ENCODE measurements at places on chromosomes 11 and 22. TPM values are rescaled to one million over a fixed set of nuclear protein-coding genes. Genes with fewer than 3 reads are reported as not detected.

- DNase-seq, result peak; percentile 62
These were observed 20.3 kb downstream of the CLPB start for GRCh38 chr11:72413914-72414628.

DNA sequence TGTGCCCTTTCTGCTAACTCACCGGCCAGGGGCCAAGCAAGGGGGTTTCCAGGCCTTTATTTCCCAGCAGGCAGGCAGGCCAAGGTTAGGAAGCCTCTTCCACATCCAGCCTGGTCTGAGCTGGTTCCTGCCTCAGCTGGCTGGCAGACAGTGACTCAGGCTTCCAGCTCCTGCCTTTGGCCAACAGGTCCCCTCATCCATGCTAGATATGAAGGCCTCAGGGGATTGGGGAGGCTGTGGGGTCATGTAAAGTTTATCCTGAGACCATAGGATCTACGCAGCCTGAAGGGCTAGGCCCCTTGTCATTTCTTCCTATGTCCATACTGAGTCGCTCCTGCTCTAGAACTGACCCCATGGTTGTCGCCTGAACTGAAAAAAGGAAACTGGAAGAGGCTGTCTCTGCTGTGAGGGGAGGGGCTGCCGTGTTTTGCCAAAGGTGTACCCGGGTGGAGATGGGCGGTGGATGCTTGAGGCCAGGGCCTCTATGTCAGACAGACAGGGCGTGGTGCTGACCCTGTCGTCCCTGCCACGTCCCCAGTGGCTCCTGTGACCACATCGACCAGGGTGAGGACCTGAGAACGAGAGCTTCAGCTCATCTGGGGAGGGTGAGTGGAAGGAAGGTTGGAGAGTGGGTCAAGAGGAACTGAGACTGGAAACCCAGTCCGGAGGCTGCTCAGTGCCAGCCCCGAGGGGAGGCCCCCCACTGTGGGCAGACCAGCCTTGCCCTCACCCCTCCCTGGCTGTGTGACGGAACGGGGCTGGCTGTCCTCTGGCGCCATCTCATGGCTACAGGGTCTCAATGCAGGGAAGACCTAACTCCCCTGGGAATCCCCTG, 17.0 kb downstream of the P2RY6 start:
- peak; percentile 80 for DNase-seq

DNA sequence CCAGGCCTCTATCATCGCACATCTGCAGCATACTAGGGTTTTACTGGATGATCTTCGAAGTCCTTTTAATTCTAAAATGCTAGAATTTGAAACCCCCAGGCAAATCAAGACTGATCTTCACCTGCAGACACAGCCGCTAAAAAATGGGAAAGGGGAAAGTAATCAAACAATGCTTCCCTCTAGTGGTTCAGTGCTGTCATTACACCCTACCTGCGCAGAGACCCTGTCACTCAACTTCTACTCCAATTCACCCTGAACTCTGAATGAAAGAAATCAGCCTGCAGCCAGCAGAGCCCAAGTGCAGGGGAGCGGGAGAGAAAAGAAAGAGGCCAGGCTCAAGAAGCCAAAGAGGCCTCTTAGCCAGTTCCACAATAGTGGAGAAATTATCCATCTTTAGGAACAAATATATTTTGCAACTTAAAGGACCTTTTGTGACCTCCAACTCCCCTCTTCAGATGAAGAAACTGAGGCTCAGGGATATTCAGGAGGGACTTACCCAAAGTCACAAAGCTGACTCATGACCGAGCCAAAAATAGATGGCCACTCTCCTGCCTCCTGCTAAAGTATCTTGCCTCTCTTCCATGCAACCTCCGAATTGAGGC, 33.0 kb downstream of the SERGEF start:
- DNase-seq, result peak; percentile 26

DNA sequence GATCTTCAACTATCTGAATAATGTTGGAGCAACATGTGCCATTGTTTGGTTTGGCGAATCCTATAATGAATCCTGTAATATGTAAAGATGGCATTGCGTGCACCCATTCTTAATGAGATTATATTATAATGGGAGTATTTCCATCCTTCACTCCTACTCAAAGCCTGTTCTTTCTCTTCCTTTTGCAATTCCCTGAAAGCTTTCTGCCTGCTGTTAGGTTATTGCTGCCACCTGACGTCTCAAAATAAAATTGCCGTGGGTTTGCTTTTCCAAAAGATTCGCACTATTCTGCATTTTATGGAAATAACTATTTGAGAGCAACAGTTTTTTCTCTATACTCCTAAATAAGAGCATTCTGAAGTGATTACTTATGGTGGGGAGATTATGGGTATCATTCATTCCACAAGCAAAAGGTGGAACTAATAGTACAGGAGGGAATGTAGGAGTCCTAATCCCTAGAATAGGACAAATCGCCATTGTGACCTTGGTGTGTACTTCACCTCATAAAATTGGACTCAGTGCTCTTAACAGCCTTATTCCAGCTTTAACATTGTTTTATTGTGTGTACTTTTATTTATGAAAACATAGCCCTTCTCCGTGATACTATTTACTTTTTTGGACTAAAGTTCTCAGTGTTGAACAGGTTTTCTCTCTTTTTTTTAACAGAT, 69.6 kb upstream of the ALKBH3 start:
- DNase-seq, result no peak

- no peak for DNase-seq
These were observed 17.8 kb downstream of the RAB6A start for GRCh38 chr11:73743045-73743444.

DNA sequence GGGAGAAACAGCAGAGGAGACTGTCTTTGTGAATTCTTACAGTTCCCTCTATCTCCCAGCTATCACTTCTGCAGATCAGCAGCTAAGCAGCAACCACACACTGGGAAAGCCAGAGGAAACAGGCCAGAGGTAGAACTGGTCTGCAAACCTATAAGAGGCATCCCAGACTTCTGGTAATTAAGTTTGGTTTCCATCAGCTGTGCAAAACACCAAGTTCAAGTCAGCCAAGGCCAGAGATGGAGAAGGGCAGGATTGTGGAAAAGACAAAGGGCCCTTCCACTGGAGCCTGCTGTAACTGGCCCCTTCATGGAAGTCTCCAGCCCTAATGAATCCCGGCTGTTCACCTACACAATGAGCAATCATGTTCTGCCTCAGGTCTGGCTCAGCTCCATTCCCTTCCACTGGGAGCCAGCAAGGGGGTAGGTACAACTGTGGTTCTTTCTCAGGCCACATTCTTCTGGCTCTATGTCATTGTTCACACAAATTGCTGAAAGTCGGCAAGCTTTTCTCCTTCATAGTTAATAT, 4.6 kb upstream of the PAMR1 start:
- DNase-seq, result no peak

DNA sequence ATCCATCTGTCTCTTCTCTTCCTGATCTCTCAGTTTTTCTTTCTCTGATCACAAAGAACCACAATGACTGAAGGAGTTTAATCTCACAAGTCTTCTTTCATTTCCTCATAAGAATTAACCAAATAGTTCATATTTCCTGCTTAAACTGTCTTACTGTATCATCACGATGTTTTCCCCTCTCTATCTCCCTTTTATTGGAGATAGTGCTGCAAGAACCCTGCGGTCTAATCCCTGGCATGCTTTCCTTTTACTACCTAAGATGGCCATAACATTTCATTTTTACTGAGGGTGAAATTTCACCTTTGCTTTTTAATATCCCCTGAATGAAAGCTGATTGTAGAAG, 28.9 kb downstream of the CARD18 start:
- DNase-seq, result no peak

- DNase-seq, result no peak
These were observed 31.7 kb upstream of the RBX1 start for GRCh38 chr22:40919446-40919845.

- DNase-seq, result no peak
These were observed 58.3 kb downstream of the SLC22A12 start for GRCh38 chr11:64649291-64649697.

GRCh38 chr11:109298865-109299264, 123.1 kb upstream of the C11orf87 start:
- no peak for DNase-seq

GRCh38 chr11:72720047-72720446, 32.2 kb downstream of the ARAP1 start:
- DNase-seq, result no peak

GRCh38 chr11:134866215-134866614, 454.2 kb upstream of the B3GAT1 start:
- no peak for DNase-seq

GRCh38 chr11:113593698-113594308, 112.3 kb downstream of the TMPRSS5 start:
- no peak for DNase-seq

DNA sequence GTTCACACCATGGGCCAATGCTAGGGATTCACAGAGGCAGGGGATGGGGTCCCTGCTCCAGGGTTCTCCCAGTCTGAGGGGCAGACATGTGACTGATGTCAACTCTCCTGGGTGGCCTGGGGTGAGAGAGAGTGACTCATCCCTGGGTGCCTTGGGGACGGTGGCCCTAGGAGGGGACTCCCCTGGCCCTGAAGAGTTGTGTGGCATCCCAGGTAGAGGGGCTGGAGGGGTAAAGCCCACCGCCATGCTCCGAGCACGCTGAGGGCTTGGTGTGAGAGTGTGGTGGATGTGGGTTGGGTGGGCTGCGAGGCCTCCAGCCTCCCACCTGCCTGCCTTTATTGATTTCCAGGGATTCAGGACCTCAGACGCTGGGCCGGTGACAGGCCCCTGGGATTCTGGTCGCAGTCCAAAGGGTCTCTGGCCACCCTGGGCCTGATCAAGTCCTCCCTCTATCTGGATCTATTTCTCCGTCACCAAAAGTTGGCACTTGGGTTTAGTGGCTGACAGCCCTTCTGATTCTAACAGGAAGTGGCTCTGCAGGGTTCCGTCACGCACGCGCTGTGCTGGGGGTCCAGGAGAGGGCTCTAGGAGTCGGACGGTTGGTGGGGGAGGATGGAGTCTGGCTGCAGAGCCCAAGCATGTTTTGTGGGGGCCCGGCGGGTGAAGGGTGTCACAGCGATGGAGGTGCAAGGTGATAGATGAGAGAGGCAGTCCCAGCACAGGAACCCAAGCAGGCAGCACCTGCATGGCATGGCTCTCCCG, 27.3 kb upstream of the WNT7B start:
- no peak for DNase-seq

DNA sequence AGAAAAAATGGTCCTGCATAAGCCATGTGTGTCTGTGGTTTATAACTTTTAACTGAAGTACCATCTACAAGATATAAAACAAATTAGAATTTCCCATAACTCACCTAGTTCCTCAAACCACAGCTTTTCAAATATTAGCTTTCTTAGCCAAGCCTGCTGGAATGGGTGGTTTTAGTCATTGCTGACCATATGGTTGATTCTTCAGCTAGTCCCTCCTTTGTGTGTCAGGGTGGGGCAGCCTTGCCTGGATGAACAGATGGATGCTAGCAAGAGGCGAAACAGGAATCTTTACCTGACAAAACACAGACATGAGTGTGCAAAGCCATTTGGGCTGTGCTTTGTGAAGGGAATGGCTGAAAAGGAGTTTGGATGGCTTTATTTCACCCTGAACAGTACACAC, 6.9 kb upstream of the B3GNT6 start:
- DNase-seq, result no peak

GRCh38 chr11:130765951-130766649, 150.2 kb downstream of the SNX19 start:
- DNase-seq, result no peak

DNA sequence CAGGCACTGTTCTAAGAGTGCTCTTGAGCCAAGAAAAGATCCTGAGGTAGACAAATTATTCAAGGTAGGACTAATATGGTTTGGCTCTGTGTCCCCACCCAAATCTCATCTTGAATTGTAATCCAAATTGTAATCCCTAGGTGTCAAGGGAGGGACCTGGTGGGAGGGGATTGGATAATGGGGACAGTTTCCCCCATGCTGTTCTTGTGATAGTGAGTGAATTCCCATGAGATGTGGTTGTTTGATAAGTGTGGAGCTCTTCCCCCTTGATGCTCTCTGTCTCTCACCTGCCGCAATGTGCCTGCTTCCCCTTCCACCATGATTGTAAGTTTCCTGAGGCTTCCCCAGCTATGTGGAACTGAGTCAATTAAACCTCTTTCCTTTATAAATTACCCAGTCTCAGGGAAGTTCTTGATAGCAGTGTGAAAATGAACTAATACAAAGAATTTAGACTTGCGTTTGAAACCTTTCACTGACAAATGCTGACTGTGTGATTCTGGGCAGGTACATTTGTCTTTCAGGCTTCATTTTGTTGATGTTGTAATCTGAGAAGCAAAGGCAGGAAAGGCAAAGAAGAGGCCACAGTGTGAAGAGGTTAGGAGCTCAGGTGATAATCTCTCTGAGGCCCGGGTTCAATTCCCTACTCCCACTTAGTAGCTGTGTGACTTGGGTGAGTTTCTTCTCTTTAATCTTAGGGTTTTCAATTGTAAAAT, 115.8 kb upstream of the PAX6 start:
- no peak for DNase-seq

- DNase-seq, result no peak
These were observed 1.9 kb upstream of the SCARF2 start for GRCh38 chr22:20439556-20439927.

- DNase-seq, result no peak
These were observed 53.3 kb downstream of the FAR1 start for GRCh38 chr11:13721760-13722159.

- no peak for DNase-seq
These were observed 12.2 kb downstream of the ATG16L2 start for GRCh38 chr11:72826191-72826941.

GRCh38 chr11:73576185-73576614, 21.7 kb downstream of the FAM168A start:
- DNase-seq, result no peak

DNA sequence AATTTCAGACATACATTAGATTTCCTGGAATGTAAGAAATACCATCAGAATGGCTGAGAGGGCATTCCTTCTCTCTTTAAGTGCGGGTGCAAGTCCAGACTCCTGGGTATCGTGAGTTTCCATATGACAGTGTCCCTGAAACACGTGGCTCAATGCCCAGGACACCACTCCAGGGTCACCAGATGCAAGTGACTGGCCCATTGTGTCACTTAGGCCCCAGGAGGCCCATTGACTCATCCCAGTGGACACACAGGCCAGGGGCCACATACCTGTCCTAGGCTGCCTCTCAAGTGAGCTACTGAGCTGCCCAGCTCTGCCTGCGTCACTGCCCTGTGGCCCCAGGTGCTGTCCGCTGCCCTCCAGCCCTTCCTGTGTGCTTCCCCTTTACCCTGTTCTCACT, 18.5 kb downstream of the FBLN1 start:
- DNase-seq, result no peak

GRCh38 chr11:128934926-128935325, 7.7 kb downstream of the TP53AIP1 start:
- no peak for DNase-seq

The SLC15A3 gene
- 7.4 TPM for total RNA-seq

The MTA2 gene
- 203 TPM for total RNA-seq

The SNX32 gene
- 1.9 TPM for total RNA-seq

The TYR gene
- total RNA-seq, result not detected

The ACTN3 gene
- 0.16 TPM for total RNA-seq

The BACE1-AS gene
- 17.6 TPM for total RNA-seq

The PHOX2A gene
- total RNA-seq, result 5.6 TPM

The HBG2 gene
- total RNA-seq, result not detected

The CATSPER1 gene
- total RNA-seq, result not detected

The SCUBE1 gene
- 12.1 TPM for total RNA-seq

The EMID1 gene
- total RNA-seq, result 9.0 TPM

The CHRNA10 gene
- total RNA-seq, result 3.0 TPM

The CD6 gene
- total RNA-seq, result 0.39 TPM

The PTS gene
- 39.7 TPM for total RNA-seq
